Left colon (tissue), 2 donors: ENCODE measurements at places on chromosomes 6 and 20.

DNA sequence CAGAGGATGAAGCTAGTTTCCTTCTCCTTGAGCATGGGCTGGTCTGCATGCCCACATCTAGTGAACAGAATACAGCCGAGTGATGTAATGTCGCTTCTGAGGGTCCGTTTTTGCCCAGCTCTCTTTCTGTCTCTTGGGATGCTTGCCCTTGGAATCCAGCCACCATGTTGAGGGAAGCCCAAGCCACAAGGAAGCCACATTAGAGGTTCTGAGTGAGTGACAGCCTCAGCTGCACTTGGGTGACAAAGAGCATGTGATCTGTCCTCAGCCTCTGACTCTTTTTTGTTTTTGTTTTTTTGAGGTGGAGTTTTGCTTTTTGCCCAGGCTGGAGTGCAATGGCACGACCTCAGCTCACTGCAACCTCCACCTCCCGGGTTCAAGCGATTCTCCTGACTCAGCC is 100.6 kb upstream of the SALL4 start:
- no peak for DNase-seq

GRCh38 chr6:53792016-53792415 is 2.8 kb upstream of the LRRC1 start:
- no peak for DNase-seq

DNA sequence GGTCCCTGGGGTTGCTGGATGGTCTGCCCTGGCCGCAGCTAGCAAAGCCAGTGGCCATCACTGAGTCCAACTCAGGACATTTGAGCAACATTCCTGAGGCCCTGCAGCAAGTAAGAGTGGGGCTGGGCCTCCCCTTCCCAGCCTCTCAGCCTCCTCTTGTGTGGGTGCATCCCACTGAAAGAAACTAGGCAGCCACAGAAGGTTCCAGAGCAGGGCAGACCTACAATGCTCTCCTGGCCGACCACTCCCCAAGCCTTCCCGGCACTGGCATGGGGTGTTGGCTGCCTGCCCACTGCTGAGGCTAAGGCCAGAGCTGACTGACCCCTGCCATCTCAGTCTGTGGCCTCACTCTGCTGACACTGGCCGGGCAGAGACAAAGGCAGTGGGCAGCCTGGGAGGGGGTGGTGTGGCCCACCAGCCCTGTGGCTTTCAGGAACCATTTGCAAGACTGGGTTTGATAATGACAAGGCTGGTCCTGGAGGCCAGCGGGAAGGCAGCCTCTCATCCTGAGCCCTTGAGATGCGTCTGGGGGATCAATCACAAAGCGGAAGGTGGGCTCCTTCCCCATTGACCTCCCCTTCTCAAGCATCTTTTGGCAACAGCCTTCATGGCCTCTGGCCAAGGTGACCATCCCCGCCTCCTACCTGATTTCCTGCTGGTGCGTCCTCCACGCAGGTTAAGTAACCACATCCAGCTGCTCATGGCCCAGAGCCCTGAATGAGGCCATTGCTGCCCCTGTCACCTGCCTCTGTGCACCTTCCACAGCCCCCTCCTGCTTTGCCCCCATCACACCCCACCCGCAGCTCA is 9.6 kb downstream of the DLGAP4 start:
- DNase-seq: no peak

DNA sequence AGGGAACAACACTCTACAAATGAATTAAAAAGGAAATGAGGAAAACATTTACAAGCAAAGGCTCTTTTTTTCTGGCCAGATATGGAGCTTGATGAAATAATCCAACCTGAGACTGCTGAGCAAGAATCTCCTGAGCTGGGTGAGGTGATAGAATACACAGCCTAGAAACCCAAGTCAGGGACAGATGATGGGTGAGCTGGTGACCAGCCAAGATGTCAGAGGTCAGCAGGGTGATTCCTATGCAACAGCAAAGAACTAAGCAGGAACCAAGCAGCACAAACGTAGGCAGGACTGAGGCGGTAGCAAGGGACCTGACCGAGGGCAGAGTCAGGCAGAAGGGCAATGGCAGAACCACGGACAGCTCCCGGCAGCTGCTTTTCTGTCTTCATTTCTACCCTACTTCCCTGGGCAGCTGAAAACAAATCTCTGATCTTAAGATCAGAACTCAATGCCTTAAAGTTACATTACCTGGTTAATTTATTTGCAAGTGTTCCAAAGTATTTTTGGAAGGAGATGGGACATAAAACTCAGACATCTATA is 75.1 kb downstream of the CDC40 start:
- no peak for DNase-seq

DNA sequence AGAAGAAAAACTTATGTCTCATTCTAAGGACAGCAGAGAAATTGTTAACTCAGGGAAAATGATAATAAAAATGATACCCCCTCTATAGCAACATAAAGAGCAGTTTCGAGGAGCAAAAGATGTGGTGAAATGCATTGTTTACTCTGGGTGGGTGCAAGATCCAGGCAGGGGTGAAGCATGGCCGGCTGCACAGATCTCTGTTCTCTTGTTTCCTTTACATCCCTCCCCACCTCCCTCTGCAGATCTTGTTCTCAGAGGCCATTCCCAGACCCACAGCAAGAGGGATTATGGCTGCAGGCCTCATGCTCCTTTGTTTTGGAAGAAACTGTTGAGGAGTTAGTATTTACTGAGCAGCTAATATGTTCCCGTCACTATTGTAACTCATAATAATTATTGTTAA is 1.8 kb downstream of the BTN3A1 start:
- DNase-seq: no peak

GRCh38 chr6:144582939-144583613 is 297.9 kb downstream of the UTRN start:
- DNase-seq: peak; percentile 26

GRCh38 chr6:37025621-37026466 is 20.4 kb downstream of the FGD2 start:
- no peak for DNase-seq

GRCh38 chr6:53829698-53830221 is 35.0 kb downstream of the LRRC1 start:
- peak; percentile 67 for DNase-seq

- no peak for DNase-seq
Observed at GRCh38 chr6:29451471-29452193, 5.2 kb downstream of the OR11A1 start.

DNA sequence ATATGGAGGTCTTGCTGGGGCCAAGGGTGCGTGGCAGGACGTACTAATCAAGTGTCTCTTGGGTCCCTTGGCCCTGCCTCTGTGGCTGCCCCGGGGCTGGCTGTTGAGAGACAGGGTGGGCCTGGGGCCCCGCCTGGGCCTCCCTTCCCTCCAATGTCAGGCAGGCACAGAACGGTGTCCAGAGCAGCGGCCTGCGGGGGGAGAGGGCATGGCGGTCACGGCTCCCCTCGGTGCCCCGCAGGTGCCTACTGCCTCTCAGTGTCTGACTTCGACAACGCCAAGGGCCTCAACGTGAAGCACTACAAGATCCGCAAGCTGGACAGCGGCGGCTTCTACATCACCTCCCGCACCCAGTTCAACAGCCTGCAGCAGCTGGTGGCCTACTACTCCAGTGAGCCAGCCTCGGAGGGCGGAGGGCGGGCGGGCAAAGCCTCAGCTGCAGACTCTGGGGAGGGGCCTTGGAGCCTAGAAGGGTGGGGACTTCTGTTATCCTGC is 50.0 kb downstream of the SRC start:
- DNase-seq: no peak

GRCh38 chr20:3248167-3248992 is 9.4 kb upstream of the SLC4A11 start:
- DNase-seq: no peak

GRCh38 chr6:157063176-157063905 is 260.0 kb downstream of the TMEM242 start:
- no peak for DNase-seq

DNA sequence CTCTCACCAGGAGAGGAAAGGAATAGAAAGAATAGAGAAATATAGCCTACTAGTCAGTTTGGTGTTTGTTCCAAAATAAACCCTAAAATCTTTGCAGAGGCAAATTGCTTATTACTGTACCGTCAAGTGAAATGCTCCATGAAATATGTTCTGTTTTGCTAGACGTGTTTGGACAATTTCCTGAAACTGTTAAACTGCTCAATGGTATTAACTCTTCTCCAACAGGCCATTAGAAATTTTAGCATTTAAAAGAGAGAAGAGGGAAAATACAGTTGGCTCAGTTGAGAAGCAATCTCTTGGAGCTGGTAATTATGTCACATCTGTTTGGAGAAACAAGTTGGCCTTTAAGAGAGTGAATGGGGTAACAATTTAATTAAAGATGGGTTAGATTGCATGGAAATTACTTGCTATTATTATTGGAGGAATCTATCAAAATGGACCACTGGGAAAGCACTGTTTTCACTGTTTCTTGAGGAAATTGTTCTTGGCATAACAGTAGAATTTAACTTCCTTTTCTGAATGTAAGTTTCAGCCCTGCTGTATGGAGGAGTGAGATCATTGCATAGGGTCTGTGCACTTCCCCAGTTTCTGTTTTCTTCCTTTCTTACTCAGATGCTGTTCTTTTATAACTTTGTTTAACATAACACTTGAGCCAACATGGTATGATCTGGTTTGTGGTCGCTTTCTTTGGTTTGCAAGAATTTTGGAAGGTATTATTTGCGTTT is 373.6 kb downstream of the PLCB1 start:
- no peak for DNase-seq

- DNase-seq: no peak
Observed at GRCh38 chr6:32167154-32167760, 2.9 kb downstream of the EGFL8 start.
